ENCODE measurements at places on chromosomes 4 and X.

DNA sequence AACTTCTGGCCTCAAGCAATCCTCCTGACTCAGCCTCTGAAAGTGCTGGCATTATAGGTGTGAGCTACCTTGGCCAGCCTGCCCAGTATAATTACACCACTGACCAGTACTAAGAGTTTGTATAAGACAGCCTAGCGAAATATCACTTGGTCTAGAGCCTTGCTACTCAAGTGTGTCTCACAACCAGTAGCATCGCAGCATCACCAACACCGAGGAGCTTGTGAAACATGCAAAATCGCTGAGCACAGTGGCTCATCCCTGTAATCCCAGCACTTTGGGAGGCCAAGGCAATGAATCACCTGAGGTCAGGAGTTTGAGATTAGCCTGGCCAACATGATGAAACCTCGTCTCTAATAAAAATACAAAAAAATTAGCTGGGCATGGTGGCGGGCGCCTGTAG, 102.0 kb upstream of the GATB start:
- no peak for DNase-seq

DNA sequence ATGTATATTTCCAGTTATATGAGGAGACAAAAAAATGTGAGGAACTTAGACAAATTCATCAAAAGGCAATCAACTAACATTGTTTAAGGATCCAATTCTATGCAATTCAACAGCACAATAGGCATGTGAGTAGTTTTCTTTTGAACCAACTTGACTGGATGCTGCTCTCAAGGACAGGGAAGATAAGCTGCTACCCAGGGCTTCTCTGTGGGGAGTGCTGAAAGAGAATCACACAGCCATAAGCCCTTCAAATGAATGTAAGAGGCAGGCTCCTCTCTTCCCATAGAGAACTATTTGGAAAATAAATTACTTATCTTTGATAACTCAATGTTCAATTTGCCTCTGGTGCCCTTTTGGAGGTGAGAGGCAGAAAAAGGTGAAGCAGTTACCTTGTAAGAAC, 1413.6 kb downstream of the PCDH7 start:
- DNase-seq, result no peak

DNA sequence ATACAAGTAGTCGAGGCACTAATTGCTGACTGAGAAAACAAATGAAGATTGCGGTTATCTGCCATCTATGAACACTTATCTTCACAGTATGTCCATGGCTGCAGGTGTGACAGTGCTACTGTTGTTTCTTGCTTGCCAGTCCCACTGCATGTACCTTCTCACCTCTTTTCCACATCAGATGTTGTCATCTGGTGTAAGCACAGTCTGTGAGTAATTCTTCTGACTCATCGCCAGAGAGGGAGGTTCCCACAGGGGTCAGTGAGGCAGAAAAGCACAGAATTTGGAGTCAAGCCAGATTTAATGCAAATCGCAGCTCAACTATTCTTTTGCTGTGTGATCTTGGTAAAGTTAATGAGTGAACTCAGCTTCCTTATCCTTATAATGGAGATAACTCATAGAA, 144.4 kb downstream of the GLRA2 start:
- DNase-seq, result no peak

DNA sequence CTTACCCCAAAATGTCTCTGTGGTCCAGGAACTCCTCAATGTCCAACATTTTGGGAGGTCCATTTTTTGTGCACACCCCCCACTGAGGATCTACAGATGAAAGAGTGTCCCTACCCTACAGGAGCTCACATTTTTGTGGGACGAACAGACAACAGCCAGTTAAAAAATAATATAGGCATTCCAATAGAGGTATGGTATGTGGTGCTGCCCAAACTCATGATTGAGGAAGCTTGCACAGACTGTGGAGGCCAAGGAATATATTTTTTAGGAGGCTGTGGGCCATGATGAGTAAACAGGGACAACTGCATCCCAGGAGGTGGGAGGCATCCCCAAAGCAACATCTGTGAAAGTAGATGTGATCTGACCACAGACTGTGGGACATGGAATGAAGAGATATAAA, 181.0 kb upstream of the HCCS start:
- DNase-seq, result no peak

GRCh38 chrX:68703369-68703768, 55.9 kb downstream of the STARD8 start:
- DNase-seq, result no peak

- no peak for DNase-seq
Observed at GRCh38 chr4:7830747-7831146, 108.9 kb downstream of the AFAP1 start.

DNA sequence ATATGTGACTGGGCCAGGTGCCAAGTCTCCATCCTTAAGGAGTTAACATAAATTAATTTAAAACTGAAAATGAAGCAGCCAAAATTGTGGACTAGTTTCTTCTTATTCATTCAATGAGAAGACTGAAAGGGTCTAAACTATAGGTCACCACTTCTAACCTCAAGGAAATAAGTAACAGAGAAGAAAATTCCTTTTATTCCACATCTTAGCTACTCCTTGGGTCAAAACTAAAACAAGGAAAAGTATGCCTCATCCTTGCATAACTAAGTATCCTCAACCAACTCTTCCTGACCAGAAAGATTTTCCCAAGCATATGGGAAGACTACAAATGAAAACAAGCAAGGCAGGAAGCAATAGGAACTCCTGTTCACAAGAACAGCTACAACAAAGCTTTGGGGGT, 71.2 kb downstream of the ZNF827 start:
- no peak for DNase-seq

- no peak for DNase-seq
Observed at GRCh38 chrX:39975101-39975925, 122.4 kb downstream of the BCOR start.

GRCh38 chr4:75547647-75548387, 8.0 kb upstream of the ODAPH start:
- DNase-seq, result peak; percentile 2

GRCh38 chr4:176780995-176781738, 11.6 kb downstream of the VEGFC start:
- DNase-seq, result no peak

- no peak for DNase-seq
Observed at GRCh38 chr4:186823989-186824388, 100.3 kb upstream of the FAT1 start.

- no peak for DNase-seq
Observed at GRCh38 chr4:78928835-78929234, 10.4 kb downstream of the PAQR3 start.

- DNase-seq, result no peak
Observed at GRCh38 chr4:76931087-76931486, 18.5 kb upstream of the SEPTIN11 start.

DNA sequence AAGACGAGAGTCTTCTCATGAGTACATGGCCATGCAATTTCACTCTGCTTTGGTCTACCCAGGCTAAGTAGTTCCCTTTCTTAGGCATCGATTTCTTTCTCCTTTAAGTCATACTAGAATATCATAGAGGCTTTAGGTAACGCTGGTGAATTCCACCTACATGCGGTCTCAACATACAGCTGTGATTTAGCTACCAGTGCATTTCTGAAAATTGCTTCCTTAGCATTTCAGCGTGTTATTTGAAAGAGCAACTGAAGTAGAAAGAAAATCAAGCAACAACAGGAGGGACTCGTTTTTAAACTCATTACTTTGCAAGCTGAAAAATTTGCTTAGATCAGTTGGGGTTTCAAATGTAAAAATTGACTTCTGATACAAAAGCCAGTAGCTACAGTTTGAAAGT, 48.1 kb upstream of the RASGEF1B start:
- DNase-seq, result no peak

DNA sequence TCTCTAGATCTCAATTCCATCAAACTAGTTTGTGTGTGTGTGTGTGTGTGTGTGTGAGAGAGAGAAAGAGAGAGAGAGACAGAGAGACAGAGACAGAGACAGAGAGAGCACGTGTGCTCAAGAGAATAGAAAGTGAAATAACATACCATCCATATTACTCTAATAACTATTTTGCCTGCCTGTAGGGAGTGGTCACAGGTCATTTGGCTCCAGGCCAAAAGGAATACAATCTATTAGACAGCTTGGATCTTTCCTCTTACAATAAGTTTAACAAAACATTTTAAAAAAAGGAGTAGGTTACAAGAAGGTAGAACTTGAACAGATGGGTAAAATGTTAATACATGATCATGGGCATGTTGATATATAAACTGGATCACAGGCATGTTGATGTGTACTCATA, 76.2 kb downstream of the COL4A6 start:
- DNase-seq, result no peak

DNA sequence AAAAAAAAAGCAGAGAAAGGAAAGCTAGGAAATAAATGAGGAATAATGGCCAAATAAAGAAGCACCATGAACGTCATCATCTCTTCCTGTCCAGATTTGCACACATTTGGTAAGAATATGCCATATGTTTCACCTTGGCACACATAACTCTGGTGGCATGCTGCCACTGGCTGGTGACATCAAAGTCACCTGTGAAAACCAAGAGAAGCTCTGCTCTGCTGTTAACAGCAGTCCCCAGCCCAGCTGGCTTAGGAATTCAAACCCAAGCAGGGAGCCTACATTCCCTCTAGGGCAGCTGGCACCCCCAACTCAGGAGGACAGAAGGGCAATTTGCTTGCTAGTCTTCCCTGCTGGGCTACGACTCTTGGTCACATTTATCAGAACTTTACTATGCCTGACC, 77.6 kb downstream of the RASL11B start:
- no peak for DNase-seq

DNA sequence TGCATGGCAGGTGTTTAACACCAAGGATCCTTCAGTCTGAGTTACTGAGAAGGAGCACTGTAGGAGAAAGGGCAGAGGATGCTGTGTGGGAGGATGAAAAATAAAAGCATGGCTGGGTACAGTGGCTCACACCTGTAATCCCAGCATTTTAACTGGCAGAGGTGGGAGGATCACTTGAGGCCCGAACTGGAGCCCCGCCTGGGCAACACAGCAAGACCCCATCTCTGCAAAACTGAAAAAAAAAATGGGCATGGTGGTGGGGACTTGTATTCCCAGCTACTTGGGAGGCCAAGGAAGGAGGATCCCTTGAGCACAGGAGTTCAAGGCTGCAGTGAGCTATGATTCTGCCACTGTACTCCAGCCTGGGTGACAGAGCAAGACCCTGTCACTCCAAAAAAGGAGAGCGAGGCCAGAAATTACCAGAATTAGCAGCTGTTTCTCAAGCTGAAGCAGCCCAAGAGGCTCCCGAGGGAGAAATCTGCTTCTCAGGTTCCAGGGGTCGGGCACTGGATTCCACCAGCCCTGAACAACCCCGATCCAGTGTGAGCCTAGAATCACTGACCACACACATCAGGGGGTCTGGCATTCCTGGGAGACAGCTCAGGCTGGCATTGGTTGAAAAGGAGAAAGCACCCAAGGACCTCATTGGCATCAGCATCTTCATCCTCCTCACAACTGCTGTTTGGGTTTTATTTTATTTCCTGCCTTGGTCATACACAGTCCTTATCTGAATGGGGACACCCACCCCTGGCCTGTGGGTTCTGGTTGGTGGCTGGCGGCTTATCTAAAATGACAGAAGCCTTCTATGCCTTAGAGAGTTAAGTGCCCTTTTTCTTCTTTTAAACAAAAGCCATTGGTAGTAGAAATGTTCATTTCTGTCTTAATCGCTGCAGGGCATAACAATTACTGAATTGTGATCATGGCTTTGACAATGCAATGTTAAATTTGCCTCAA, 66.3 kb upstream of the TRIM2 start:
- DNase-seq, result no peak

GRCh38 chrX:63282077-63282476, 69.1 kb downstream of the SPIN4 start:
- no peak for DNase-seq

DNA sequence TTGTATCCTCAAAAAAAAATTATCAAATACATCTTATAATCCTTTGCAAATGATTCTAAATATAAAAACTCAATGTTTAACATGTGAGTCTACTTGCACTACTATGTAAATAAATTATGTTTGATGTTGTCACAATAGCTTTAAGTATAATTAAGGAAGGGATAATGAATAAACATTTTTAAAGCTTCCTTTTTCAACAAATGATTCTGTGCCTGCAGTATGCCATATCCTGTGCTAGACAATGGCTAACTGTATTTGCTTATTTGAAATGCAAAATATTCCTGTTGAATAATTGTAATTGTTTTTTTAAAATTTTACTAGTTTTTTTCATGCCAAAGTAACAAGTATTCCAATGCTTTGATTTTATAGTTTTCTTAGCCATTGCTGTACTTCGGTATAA, 59.0 kb upstream of the NDUFC1 start:
- DNase-seq, result no peak

- DNase-seq, result no peak
Observed at GRCh38 chrX:10240918-10241317, 84.1 kb downstream of the CLCN4 start.

GRCh38 chr4:84634961-84635360, 52.0 kb downstream of the CDS1 start:
- DNase-seq, result no peak

GRCh38 chr4:7186031-7186430, 6.3 kb upstream of the SORCS2 start:
- DNase-seq, result no peak

GRCh38 chr4:183142571-183143550, 43.8 kb downstream of the WWC2 start:
- DNase-seq, result no peak

- no peak for DNase-seq
Observed at GRCh38 chr4:128856246-128856645, 46.7 kb downstream of the JADE1 start.

DNA sequence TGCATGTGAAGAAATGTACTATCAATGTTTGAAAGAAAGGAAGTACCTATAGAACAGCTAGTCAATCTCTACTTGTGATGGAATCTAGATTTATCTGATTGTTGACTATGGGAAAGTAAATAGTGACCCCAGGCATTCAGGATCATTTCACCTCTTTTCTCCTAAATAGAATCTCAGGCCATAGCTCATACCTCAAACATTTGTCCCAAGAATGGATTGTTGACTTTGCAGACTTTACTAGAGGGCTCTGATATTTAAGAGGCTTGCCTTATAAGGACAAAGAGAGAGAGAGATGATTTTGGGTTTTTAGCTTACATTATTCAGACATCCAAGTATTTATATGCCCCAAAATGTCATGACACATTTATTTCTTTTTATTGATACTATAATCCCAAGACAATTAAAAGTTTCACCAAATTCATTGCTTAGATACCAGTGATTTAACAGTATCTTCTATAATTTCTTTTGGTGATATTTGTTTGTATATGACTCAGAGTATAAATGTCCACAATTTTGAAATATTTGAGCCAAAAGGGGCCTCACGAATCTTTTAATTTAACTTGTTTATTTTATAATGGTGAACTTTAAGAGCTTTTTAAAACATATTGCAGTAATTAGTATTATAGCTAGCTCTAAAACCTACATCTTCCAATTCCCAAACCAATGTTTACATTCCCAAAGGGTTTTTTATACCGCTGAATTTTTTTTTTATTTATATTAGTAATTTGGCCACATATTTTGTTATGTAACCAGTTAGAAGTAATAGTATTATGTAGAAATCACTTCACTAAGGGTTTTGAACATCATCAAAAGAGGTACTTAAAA, 614.1 kb downstream of the PCDH7 start:
- DNase-seq, result no peak

GRCh38 chr4:110019153-110019552, 106.5 kb downstream of the EGF start:
- DNase-seq, result no peak

GRCh38 chrX:106247162-106247561, 79.1 kb downstream of the PWWP3B start:
- DNase-seq, result no peak

- DNase-seq, result no peak
Observed at GRCh38 chrX:100870527-100870926, 3.6 kb downstream of the NOX1 start.

- DNase-seq, result no peak
Observed at GRCh38 chr4:143300860-143301259, 35.8 kb upstream of the GAB1 start.

GRCh38 chrX:132636080-132636479, 147.2 kb upstream of the MBNL3 start:
- no peak for DNase-seq

Measured in SHP77 (cell line).